Aorta (tissue), 5 donors: ENCODE measurements at places on chromosomes 6 and 20. TPM values are rescaled to one million over a fixed set of nuclear protein-coding genes. Genes with fewer than 3 reads are reported as not detected.

DNA sequence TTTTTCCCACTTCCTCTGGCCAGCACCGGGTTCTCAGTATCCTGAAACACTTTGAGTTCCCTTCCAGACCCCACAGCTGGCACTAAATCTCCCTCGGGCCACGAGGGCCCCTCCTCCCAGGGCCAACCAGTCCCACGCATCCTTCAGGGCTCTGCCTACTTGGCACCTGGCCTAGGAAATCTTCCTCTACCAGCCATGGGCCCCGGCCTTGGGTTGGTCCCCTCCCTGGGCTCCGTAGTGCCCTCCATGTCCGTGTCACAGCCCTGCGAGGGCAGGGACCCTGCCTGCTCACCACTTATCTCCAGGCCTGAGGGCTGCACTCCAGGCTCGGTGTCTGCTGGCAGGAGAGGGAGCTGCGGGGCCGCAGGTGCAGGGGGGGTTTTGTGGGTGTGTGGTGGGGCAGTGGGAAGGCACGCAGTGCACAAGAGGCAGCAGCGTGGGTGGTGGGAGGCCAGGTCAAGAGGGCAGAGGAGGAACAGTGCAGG lies 48.8 kb upstream of the CDH22 start:
- no peak for DNase-seq
- no peaks in the 10 kb centered on the region for H3K27me3 ChIP-seq
- H3K36me3 ChIP-seq, result no peaks in the 10 kb centered on the region
- H3K27ac ChIP-seq, result peak overlapping the region; percentile 0

DNA sequence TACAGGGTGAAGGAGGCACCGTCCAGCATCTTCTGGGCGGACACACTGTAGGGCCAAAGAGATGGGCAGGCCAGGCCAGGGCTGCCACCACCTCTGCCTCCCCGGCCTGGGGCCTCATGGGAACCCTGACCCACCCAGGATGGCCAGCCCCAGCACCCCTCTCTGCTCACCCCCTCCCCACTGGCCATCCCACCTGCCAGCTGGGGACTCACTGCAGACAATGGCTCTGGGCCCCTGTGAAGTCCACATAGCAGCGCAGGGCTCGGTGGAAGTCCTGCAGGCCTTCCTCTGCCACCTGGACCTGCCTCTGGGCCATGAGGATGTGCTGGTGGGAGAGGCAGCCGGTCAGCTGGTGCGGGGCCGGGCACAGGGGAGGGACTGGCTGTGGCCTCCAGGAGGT lies 3.6 kb upstream of the C20orf144 start:
- no peak overlapping the region for H3K27ac ChIP-seq
- H3K4me3 ChIP-seq, result no peak overlapping the region
- no peaks in the 10 kb centered on the region for H3K4me1 ChIP-seq
- H3K27me3 ChIP-seq, result no peaks in the 10 kb centered on the region
- H3K36me3 ChIP-seq, result no peaks in the 10 kb centered on the region

The EYA4 gene
- 4.4 TPM for total RNA-seq

DNA sequence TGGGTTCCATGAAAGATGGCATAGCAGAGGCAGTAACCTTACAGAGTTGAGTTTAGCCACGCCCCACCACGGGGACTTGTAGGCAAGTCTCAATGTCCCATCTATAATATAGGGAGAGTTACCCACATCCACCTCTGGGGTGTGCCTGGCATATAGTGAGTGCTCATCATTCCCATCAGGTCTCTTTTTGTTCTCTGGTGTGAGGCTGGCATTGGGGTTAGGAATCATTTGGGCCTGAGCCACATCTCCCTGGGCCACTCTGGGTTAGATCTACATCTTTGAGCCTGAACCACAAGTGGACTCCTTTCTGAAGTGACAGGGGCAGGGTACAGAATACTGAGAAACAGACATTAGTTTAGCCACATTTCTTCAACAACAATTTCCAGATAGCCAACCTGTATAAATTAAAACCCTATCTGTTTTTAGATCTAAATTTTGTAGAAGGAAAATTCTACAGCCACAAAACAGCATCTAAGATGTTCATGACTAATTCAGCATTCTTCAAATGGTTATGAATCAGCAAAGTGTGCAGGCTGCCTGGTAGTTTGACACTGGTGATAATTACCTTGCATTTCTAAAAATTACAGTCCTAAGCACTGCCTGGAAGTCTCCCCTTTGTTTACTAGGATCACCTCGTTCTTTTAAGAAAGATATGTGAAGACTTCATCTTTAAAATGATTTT lies 20.1 kb downstream of the RNF24 start:
- H3K36me3 ChIP-seq, result no peaks in the 10 kb centered on the region
- peaks cover 1% of the 10 kb centered on the region for H3K4me1 ChIP-seq
- H3K27me3 ChIP-seq, result no peaks in the 10 kb centered on the region
- H3K27ac ChIP-seq, result no peak overlapping the region
- H3K4me3 ChIP-seq, result no peak overlapping the region
- no peak for DNase-seq

DNA sequence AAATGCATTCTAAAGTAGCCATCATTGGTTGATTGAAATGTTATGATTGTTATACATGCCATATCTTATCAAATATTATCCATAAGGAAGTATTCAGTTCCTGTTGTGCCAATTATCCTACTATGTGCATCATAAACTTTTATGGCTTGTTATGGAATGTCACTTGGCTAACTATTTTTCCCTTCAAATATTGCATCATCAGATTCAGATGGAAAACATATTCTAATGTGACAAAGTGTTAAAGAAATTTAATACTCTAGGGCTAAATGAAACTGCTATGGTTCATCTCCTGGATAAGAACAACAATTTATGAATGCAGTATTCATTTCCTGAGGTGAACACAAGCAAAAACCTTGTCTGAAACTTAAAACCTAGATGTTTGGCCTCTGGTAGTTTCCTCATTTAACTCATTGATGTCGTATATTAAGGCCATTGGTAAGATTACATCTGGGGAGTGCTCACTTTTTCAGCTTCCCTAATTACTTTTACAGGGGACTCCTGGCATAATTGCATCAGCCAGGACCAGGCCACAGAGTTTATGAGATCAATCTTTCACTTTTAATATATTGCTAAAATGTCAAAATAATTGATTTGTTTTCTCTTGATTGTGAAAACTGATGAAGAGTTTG lies 134.9 kb upstream of the CEP162 start:
- H3K4me1 ChIP-seq, result peaks cover 2% of the 10 kb centered on the region
- no peaks in the 10 kb centered on the region for H3K27me3 ChIP-seq
- H3K36me3 ChIP-seq, result no peaks in the 10 kb centered on the region
- no peak overlapping the region for H3K27ac ChIP-seq

DNA sequence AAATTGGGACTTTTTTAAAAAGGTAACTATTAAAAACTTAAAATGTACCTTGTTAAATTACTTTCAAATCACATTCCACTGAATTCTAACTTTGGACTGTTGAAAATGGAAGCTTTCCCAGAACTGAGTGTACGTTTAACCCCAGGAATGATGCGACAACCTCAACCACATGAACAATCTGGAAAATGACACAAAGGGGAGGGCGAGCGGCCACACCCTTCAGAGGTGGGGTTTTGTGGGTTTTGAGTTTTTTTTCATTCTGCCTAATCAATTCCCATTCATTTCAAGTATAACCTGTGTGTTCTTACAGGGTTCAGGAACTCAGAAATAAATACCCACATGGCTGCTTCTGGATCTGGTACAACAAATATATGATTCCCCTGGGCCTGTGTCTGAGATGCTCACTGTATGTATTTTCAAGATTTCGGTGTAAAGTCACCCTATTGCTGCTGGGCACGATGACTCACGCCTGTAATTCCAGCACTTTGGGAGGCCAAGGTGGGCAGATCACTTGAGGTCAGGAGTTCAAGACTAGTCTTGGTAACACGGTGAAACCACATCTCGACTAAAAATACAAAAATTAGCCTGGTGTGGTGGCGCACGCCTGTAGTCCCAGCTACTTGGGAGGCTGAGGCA lies 21.6 kb downstream of the CNKSR3 start:
- no peak overlapping the region for H3K4me3 ChIP-seq
- no peaks in the 10 kb centered on the region for H3K36me3 ChIP-seq
- peaks cover 19% of the 10 kb centered on the region for H3K4me1 ChIP-seq
- H3K27ac ChIP-seq, result peak overlapping the region; percentile 85

The TFAP2D gene
- total RNA-seq, result not detected

DNA sequence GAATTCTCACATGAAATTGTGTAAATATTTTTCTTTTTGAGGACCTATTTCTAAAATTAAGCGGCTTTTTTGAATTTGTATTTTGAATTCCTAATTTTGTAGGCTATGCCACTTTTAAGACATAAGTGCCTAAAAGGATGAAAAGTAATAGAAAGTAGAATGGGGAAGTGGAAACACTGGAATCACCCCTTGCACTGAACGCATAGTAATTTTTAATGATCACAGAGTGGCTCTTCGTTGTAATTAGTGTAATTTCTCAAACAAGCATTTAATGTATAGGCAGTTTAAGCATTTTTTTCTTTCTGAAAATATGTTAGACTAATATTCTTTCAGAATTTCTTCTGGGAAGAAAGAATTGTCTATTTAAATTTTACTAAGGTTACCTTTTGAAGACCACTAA lies 73.2 kb downstream of the ARID1B start:
- no peaks in the 10 kb centered on the region for H3K27me3 ChIP-seq
- no peaks in the 10 kb centered on the region for H3K36me3 ChIP-seq
- no peak overlapping the region for H3K4me3 ChIP-seq
- H3K4me1 ChIP-seq, result peaks cover 5% of the 10 kb centered on the region

The ADAM33 gene
- 39.8 TPM for total RNA-seq

The OR2B6 gene
- not detected for total RNA-seq

The OPRL1 gene
- total RNA-seq, result 0.78 TPM

DNA sequence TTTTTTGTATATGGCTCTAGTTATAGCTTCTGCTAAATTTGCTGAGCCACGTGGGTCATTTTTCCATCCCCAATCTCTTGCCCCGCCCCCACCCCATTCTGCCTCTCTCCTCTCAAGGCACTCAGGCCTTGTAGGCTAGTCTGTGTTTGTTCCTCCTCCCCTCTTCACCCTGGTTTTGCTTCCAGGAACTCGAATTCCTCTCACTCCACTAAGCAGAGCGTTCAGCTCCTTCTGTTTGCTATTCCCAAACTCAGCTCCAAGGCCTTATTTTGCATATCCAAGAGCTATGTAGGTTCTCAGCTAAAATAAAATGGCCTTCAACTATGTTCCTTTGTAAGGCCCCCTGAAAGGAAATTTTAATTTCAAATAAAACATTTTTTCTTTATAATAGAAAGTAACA lies 1293.7 kb downstream of the EPHA7 start:
- H3K4me3 ChIP-seq, result no peak overlapping the region
- DNase-seq, result no peak
- H3K27me3 ChIP-seq, result peaks cover 2% of the 10 kb centered on the region
- no peaks in the 10 kb centered on the region for H3K36me3 ChIP-seq
- no peak overlapping the region for H3K27ac ChIP-seq
- H3K4me1 ChIP-seq, result no peaks in the 10 kb centered on the region
